Immature natural killer cell (primary cell): ENCODE measurements at places on chromosomes 16 and 17. TPM values are rescaled to one million over a fixed set of nuclear protein-coding genes. Genes with fewer than 3 reads are reported as not detected.

The HSD11B2 gene
- not detected for polyA plus RNA-seq

GRCh38 chr17:60989379-60989778 lies 311.7 kb downstream of the BCAS3 start:
- H3K27me3 ChIP-seq, result no peaks in the 10 kb centered on the region
- no peaks in the 10 kb centered on the region for H3K4me1 ChIP-seq
- DNase-seq, result no peak
- no peak overlapping the region for H3K4me3 ChIP-seq
- no peaks in the 10 kb centered on the region for H3K36me3 ChIP-seq
- H3K27ac ChIP-seq, result no peak overlapping the region

DNA sequence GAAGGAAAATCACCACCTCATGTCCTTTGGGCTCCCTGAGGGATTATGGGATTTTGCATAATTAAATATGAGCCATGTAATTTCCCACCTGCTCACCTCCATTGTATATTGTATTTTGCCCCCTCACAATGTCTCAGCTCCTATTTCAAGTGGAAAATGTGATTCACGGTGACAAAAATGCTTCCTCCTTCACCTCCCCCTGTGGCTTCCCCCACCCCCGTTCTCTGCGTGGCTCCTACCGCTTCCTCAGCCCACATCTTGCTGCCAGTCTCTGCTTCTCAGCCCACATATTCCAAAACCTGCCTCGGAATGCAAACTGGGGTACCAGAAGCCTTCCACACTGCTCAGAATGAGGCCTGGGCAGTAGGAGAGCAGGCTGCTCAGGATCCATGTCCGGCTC lies 394.5 kb upstream of the C16orf82 start:
- H3K36me3 ChIP-seq, result no peaks in the 10 kb centered on the region
- H3K27me3 ChIP-seq, result peaks cover 12% of the 10 kb centered on the region
- DNase-seq, result no peak

The CDRT15 gene
- polyA plus RNA-seq, result not detected

The RDM1 gene
- 1.7 TPM for polyA plus RNA-seq

- no peaks in the 10 kb centered on the region for H3K36me3 ChIP-seq
- no peak overlapping the region for H3K27ac ChIP-seq
- DNase-seq, result no peak
- no peak overlapping the region for H3K4me3 ChIP-seq
These were observed 144.1 kb downstream of the SPECC1 start for GRCh38 chr17:20153231-20153630.

DNA sequence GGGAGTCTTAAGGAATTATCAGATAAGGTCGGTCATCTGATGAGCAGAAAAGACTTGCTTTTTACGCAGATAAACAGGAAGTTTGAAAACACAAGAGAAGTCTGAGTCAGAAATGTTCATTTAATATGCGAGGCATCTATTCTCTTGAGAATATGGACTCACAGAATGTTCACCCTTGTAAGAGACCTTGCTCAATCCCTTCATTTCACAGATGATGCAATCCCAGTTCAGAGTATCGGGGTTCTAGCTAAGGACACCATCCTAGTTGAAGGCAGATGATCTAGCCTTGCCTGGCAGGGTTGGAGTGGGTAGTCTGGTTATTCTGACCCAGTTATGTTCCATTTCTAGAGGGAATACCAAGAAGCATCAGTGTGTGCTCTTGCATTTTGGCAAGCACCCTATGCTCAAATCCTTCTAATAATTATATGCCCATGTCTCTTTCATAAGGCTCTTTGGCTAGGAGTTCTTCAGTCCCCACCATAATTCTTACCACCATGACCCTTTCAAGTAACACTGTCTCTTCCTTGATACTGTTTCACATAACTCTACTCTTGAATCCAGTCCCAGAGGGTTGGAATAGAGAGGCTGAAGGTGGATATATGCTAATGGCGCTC lies 42.5 kb downstream of the YPEL2 start:
- DNase-seq, result no peak
- H3K4me3 ChIP-seq, result no peak overlapping the region
- peaks cover 57% of the 10 kb centered on the region for H3K4me1 ChIP-seq
- H3K27me3 ChIP-seq, result peaks cover 6% of the 10 kb centered on the region
- peak overlapping the region; percentile 62 for H3K27ac ChIP-seq

DNA sequence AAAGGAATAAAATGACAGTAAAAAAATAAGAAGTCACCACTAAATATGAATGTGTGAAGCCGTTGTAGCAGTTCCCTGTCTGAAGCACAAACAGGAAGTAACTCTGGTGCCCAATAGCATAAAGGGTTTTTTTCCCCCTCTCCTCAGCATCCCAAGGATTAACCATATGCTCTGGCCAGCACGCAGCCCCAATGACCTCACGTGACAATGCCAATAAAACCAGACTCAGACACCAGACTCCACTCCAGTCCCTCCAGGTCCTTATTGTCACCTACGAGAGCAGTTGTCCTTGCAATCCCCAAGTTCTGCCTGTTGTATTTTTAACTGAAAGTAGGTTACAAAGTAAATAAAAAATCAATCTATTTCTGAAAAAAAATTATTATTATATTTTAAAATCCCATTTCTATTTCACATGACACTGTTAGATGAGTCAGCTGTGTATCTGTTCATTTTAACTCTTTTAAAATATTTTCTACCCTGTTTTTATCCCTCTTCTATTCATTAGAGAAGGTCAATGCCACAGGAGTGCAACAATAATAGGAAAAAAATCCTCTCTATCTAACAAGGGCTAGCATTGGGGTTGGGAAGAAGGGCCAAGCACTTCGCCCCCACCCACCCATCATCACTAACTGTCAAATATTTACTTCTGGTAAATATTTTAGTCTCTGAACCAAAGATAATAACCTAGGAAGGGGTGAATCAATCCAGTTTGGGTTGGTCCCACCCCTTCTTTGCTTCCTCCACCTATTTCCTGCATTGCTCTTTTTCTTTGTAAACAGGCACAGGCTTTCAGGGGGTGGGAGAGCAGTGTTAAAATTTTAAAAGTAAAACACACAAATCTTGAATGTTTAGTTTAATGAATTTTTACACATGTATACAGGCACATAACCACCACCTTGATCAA lies 6.6 kb downstream of the PRAC1 start:
- no peak overlapping the region for H3K27ac ChIP-seq
- H3K27me3 ChIP-seq, result peaks cover 40% of the 10 kb centered on the region
- peaks cover 13% of the 10 kb centered on the region for H3K4me1 ChIP-seq
- no peak for DNase-seq

The ZMYND15 gene
- not detected for polyA plus RNA-seq

- no peaks in the 10 kb centered on the region for H3K27me3 ChIP-seq
- no peak overlapping the region for H3K27ac ChIP-seq
- DNase-seq, result no peak
- H3K4me1 ChIP-seq, result no peaks in the 10 kb centered on the region
These were observed 478.4 kb downstream of the TOX3 start for GRCh38 chr16:52068447-52069074.

The PFN1 gene
- 3,740 TPM for polyA plus RNA-seq

- no peak overlapping the region for H3K27ac ChIP-seq
- peaks cover 21% of the 10 kb centered on the region for H3K4me1 ChIP-seq
- no peaks in the 10 kb centered on the region for H3K36me3 ChIP-seq
- no peak overlapping the region for H3K4me3 ChIP-seq
These were observed 18.9 kb downstream of the CDR2 start for GRCh38 chr16:22355487-22355908.

The MPG gene
- polyA plus RNA-seq, result 96.0 TPM

The STXBP4 gene
- polyA plus RNA-seq, result 0.58 TPM
